GM23338 (cell line): ENCODE measurements at places on chromosomes 5 and 9.

- DNase-seq = no peak
These were observed 383.4 kb downstream of the TMEM38B start for GRCh38 chr9:106077731-106078130.

DNA sequence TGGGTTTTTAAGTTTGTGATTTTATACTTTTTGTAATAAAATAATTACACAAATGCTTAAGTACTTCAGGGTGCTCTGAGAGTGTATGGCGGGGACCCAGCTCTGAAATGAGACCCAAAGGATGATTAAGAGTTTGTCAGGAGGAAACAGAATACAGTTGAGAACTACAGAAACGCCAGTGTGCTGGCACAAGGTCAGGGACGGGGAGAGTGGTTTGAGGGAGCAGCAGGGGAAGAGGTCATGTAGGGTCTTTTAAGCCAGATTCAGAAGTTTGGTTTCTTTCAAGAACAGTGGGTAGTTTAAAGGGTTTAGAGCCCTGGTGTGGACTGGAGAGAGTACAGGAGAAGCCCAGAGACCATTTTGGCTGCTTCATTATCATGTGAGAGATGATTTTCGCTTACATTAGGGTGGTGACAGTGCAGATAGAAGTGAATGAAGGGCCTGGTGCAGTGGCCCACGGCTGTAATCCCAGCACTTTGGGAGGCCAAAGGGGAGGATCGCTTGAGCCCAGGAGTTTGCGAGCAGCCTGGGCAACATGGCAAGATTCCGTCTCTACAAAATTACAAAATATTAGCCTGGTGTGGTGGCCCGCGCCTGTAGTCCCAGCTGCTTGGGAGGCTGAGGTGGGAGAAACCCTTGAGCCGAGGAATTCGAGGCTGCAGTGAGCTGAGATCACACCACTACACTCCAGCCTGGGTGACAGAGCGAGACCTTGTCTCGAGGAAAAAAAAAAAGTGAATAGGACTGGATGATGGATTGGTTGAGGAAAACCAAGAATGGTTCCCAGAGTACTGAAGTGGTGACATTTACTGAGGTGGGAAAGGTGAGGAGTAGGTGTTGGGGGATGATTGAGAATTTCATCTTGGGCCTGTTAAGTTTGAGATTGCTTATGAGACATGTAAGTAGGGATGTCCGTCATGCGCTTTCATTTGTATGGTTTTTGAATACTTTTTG, 1.4 kb upstream of the ETF1 start:
- no peak for DNase-seq

GRCh38 chr5:39569857-39570256, 145.1 kb upstream of the DAB2 start:
- DNase-seq = no peak

DNA sequence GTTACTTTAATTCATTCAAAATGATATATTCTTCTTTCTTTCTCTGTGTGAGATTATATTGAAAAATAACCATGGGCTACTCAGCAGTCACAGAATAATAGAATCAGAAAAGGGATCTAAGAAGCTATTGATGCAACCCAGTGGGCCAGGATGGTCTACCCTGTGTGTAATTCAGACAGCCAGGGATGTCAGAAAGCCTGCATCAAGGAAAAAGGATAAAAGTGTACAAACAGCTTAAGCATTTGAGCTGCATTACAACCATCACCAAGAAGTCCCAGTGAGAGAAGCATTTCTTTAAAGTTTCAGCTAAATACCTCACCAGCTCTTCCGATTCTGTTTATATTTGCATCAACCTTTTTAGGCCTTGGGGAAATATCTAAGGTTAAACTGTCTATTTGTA, 37.8 kb upstream of the PPP3R2 start:
- DNase-seq = no peak

DNA sequence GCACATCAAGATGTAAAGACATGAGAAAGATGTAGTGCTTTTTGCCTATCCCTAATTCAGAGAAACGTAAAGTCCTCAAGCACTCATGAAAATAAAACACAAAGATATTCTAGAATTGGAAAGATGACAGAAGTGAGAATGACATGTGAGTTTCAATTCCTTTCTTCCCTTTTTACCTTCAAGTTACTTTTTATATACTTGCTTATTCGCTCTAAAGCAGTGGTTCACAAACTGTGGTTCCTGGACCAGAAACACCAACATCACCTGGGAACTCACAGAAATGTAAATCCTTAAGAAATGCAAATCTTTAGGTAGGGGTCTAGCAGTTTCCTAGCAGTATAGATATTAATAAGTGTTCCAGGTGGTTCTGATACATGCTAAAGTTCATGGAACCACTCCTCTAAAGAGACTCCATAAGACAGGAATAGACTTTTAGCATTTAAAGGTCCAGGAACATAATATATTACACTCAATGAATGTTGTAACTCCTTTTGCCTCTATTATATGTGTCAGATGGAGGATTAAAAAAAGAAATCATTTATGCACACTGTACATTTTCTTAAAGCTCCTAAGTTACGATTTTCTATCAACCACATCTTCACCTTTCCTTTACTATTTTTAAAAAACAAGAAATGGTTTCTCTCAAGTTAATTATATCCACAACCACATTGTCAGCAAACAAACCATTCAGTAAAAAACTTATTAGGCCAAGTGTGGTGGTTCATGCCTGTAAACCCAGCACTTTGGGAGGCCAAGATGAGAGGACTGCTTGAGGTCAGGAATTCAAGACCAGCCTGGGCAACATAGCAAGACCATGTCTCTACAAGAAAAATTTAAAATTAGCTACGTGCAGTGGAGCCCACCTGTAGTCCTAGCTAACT, 39.9 kb downstream of the ERP44 start:
- no peak for DNase-seq

GRCh38 chr9:86288499-86289198, 6.3 kb upstream of the ISCA1 start:
- no peak for DNase-seq

DNA sequence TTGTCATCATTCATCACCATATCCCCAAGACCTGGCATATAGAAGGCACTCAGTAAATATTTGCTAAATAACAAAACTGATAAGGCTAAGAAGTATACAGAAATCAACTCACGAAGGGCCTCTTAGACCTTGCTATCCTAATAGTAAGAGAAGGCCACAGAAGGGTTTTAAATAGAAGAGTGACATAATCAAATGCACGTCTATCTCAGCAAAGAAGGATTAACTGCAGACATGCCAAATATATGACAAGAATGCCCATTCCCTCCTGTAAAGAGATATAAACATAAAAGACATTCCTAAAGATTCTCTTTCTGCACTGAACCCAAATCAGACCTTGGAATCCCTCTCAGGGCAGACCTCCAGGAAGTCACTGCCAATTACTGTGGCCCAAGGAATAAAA, 34.1 kb downstream of the ECPAS start:
- no peak for DNase-seq

- peak; percentile 17 for DNase-seq
These were observed 5.3 kb downstream of the PRDM6 start for GRCh38 chr5:123094237-123094918.

- DNase-seq = peak; percentile 54
These were observed 13.8 kb upstream of the LHX2 start for GRCh38 chr9:123997665-123998277.

DNA sequence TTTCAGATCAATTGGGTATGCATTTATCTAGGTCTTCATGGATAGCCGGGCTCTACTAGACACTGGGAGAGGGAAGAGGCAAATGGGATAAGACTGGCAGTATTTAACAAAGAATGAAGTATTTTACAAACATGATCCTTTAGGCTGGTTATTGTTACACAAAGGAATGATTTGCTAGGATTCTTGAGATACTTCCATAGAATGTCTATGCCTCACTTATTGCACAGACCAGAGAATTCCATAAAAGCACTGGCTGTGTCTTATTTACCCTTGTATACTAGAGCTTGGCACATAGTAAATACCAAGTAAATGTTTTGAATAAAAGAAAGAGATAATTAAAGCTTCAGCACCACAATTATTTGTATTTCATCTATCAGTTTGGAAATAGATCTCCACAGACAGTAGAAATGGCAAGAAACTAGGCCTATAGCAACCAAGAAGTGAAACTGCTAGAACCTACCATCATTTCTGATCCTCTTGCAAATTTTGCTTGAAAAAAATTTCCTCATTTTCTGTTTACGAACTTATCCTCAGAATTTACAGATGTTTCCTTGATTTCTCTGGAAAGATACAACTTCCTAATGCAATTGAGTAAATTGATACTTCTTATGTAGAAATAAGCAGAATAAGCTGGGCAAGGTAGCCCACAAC, 3.8 kb downstream of the PDCD1LG2 start:
- DNase-seq = no peak

DNA sequence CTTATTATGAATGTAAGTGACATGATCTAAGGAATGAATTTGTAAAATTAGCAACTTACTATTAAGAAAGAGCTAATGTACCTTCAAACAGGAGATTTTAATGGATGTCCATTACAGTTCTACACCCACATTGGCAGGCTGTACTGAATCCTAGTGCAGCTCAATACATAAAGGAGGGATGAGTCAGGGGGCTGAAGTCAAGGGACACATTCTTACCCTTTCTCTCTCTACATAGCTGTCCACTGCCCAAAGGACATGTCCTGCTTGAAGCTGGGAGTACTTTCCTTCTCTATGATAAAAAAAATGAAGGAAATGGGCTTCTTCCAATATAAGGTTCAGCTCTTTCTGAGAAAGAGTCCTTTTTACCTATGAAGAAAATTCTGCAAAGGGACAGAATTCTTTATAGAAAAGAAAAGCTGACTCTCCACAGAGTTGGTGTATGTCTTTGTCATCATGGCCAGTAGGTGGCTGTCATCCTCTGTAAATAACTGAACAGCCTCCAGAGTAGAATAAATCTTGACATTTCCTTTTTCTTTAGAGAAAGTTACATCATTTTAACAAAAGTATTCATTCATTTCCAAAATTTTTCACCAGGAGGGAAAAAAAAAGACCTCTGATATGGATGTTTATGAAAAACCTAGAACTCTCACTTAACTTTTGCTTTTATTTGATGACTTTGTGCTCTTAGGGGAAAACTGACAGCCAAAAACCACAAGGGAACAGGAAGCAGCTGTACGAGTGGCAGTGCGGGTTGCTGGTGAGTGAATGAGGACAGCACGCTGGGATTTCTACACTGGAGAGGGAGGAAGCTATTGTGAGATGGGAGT, 13.1 kb upstream of the IFNA14 start:
- DNase-seq = peak; percentile 66

DNA sequence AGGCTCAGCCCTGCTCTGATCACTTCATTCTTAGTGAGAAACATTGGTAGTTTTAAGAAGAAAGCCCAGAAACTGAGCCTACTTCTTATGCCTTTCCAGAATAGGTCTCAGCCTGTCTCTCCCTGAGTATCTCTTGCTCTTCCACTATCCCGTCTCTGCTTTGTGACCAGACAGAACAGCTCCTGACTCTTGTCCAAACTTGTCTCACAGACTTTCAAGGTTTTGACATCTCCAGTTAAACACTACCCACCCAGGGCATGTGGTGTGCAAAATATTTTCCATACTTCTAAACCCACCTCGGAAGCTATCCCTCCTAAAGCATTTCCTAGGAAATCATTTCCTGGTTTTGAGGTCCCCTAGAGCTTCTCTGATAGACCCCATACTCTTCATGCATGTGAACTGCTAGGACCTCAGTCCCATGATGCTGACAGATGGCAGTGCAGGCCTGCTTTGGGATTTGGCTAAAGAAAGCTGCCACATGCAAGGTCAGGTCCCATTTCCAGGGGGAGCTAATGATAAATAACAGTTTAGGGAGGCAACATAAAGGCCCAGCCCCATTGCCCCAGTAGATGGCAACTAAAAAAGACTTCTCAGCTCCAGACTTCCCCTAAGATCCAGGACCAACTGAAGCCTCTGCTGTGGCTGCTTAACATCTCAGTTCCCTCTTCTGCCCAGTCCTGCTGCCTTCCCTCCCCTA, 211.5 kb downstream of the MED10 start:
- peak; percentile 3 for DNase-seq

DNA sequence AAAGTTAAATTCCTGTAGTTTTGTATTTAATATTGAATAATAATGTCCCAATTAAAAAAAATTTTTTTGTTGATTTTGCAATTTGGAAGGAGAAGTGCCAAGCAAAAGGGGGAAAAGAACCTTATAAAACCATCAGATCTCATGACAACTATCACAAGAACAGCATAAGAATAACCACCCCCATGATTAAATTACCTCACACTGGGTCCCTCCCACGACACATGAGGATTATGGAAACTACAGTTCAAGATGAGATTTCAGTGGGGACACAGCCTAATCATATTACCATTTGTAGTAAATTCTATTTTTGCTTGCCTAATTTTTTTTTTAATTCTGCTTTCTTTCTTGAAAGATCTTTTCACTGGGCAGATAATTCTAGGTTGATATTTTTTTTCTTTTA, 33.4 kb upstream of the FCHO2 start:
- DNase-seq = no peak

- DNase-seq = no peak
These were observed 364.0 kb downstream of the NDUFS4 start for GRCh38 chr5:53924392-53924791.

- no peak for DNase-seq
These were observed 14.8 kb downstream of the TGFBI start for GRCh38 chr5:136043551-136043950.

- no peak for DNase-seq
These were observed 34.8 kb downstream of the HMGXB3 start for GRCh38 chr5:150035139-150035895.

- no peak for DNase-seq
These were observed 63.1 kb downstream of the NACC2 start for GRCh38 chr9:136031741-136032730.

GRCh38 chr5:59296317-59297264, 596.9 kb downstream of the PDE4D start:
- DNase-seq = no peak

GRCh38 chr5:86997516-86997915, 270.2 kb upstream of the RASA1 start:
- no peak for DNase-seq

GRCh38 chr9:137462396-137462985, 3.4 kb upstream of the NSMF start:
- no peak for DNase-seq

DNA sequence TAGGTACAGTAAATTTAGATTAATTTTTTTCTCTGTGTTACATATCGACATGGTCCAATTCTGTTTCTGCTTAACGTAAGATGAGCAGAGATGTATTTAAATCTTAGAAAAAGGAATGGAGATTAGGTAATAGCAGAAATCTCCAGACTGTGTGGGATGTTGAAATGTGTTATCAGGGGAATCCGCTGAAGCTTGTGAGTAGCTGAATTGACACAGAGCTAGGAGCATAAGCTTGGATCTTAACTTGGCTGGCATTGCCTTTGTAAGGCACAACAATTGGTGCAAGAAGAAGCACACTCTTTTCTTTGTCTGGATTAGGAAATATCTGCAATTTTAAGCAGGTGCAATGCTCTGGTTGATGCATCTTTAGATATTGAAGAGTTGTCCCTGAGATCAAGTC, 53.1 kb downstream of the PLPPR1 start:
- DNase-seq = no peak
